ENCODE measurements at places on chromosomes 1 and 21. TPM values are rescaled to one million over a fixed set of nuclear protein-coding genes. Genes with fewer than 3 reads are reported as not detected.

SPRR4 gene
- not detected for total RNA-seq

LCE1A gene
- total RNA-seq: not detected

DNA sequence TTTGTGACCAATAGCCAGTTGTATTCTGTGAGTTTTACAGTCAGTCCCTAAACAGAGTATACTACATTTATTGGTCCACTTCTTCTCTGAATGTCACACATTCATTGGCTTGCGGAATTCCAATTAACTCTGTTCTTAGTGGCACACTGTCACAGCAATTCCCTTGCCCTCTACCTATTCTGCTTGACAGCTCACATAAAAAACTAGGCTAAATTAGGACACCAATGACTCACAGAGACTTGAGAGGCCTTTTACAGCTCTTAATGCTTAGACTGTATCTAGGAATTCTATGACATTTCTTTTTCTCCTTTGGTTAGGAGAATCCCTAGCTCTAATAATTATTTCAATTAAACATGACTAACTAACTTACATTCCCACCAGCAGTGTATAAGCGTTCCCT, 104.1 kb downstream of the NEGR1 start:
- no peak for DNase-seq

DNA sequence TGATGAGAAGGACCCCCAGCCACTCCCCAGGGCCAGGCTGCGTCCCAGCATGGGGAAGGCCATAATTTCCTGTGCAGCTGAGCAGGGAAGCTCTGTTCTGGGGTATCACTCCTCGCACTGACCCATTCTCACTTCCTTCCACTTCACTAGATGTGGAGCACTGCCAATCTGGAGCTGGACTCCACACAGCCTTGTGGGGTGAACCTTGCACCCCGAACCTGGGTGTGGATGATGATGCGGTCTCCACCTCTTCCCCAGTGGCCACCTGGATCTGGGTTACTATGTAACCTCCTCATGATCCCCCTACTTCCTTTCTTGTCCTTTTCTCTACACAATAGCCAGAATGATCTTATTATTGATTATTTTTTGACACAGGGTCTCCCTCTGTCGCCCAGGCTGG, 36.7 kb downstream of the CTNNBIP1 start:
- no peak for DNase-seq

- no peak for DNase-seq
Measured at GRCh38 chr1:224724566-224724965, 108.4 kb downstream of the CNIH3 start.

DNA sequence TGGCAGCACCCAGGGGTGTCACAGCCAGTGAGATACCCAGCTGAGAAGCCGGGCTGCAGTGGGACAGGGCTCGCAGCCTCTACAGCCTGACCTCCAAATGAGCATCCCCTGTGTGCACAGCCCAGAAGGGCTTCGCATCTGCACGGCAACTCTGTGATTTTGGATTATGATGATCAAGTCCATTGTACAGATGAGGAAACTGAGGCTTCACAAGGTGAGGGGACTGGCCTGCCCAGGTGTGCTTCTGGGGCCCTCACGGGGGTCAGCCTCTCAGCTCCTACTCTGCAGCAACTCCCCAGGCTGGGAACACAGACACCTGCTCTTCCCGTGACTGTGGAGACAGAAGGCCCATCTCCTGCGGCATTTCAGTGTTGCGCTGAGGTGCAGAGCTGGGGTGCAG, 8.8 kb upstream of the HES5 start:
- DNase-seq: no peak
